ENCODE measurements at places on chromosomes 1 and 21.

- DNase-seq = no peak
These were observed 3.1 kb downstream of the CTBS start for GRCh38 chr1:84571150-84571535.

GRCh38 chr1:54277451-54278341 is 77.7 kb downstream of the MRPL37 start:
- no peak for DNase-seq

DNA sequence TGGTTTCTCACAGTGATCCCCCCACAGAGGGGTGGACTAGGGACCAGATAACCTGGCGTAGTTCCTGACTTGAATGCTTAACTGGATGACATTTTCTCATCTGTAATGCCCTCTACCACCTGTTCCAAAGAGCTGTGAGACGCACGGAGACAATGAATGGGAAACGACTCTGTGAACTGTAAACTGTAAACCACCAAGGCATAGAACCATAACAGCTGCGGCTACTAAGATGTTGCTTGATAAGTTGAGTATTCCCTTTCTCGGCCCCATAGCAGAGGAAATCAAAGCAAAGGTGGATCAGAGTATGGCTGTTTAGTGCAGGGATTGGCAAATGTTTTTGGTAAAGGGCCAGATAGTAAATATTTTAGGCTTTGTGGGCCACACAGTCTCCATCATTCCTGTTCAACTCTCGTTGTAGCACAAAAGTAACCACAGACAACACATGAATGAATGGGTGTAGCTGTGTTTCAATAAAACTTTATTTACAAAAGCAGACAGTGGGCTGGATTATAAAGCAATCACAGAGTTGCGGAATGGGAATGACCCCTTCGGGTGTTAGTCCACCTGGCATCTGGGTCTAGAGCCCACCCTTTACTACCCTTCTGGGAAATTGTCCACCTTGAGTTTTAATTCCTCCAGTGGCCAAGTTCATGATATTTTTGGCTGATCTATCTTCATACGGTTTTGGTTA is 315.2 kb downstream of the RPS6KC1 start:
- DNase-seq = no peak

DNA sequence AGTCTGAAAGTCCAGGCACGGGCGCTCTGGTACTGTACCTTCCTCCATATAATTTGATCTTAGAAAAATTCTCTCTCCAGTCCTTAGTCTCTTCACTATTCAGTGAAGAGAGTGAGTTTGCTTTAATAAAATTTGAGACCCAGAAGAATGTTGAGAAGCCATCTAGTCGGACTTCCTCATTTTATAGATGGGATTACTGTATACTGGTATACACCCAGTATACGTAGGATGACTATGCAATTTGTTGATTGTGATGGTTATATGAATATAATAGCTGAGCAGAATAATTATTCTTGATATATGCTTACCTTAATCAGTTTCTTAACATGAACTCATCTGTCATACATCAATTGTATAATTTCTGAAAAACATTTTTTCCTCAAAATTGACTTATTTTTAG is 328.0 kb upstream of the B3GALT2 start:
- DNase-seq = no peak

DNA sequence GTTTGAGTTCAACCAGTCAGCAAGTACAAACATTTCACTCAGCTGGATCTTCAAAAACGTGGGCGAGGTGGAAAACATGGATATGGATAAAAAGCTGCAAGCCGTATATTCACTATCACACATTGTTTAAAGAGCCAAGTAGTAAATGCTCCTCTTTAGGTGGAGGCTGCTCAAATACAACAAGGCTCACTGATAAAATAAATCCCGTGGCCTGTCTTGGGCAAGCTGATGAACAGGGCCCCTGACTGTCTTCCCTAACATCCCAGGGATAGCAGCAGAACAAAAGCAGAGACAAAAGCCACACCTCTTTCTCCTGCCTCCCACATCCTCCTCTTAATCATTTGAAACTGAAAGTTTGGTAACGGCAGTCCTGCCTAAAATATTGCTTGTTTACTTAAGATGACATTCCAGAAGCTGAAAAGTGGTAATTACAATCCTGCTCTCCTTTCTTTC is 357.7 kb downstream of the TTLL7 start:
- DNase-seq = no peak

DNA sequence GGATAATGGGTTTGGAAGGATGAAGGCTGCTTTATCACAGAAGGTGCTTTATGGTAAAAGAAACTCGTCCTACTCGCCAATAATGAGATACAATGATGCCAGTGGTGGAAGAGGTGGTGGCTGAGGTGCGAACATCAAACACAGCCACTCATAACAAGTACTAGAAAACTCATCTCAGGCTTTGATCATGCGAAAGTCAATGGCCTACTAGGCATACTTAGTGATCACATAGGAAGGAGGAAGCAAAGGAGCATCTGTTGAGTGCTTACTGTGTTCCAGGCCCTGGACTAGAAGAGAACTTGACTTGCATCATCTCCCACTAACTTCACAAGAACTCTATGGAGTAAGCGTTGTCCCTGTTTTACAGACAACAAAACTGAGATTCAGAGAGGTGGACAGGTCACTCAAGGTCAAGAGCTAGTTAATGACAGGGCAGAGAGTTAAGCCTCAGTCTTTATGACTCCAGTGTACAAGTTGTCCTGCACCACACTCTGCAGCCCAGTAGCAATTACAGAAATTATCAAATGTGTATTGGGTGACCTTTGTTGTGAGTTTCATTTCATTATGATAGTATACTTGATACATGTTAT is 33.6 kb downstream of the RUNX1 start:
- no peak for DNase-seq

GRCh38 chr1:86861424-86861823 is 52.5 kb downstream of the SELENOF start:
- DNase-seq = no peak

DNA sequence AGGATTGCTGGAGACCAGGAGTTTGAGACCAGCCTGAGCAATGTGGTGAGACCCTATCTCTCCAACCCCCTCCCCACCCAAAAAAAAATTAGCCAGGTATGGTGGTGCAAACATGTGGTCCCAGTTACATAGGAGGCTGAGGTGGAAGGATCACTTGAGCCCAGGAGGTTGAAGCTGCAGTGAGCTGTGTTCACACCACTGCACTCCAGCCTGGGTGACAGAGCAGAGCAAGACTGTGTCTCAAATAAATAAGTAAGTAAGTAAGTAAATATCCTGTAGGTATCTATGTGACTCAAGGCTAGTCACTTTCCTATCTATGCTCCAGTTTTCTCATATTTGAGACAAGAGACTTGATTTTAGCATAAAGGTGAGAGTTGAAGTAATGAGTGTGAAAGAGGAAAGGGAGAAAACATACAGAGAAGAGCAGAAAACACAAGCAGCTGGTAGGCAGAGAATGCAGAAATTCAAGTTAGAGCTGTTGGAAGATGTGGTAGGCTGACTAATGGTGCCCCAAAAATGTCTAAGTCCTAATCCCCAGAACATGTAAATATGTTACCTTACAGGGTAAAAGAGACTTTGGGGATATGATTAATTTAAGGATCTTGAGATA is 7.5 kb downstream of the PPP1R12B start:
- no peak for DNase-seq

- DNase-seq = no peak
These were observed 596.3 kb downstream of the LTN1 start for GRCh38 chr21:28396421-28396820.

DNA sequence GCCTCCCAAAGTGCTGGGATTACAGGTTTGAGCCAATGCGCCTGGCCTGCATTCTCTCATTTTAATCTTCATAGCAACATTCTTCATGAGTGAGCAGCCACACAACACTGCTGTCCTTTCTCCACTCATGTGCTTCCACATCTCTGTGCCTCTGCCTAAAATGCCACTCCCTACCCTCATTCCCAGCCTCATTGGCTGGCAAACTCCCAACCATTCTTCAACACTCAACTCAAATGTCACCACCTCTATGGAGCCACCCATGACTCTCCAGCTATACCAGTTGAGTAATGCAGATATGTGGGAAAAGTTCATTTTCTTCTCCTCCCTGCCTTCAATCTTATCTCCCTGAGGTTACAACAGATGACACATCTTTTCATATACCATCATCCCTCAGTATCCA is 53.9 kb upstream of the ZC3H12A start:
- no peak for DNase-seq

DNA sequence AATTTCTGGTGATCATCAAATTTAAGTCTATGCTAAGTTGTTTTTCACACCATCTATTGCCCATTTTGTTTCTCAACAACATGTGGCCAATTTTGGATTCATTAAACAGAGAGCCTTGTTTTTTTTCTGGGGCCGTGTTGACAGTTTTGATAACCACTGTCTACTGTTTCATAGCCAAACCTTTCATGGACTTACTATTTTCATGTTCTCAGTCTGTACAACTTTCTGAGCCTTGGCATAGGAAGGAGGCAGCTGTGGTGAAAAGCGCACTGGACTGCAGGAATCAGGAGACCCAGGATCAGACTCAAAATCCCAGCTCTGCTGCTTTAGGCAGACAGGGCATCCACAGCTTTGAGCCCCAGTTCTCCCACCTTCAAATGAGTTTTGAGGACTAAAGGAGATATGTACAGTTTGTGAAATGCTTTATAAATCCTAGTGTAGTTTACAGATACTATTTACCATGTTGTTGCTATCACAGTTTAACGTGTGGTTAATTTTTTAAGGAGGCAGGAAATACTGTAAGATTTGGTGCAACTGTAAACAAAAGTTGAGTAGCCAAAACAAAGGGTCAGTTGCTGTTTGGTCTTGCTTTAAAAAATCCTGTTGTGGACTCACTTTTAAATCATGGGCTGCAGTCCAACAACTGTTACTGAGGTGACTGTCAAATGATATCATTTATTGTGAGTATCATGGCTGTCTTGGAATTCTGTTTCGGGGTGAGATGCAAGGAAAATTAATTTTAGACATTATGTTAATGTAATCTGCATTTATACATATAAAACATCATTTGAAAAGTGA is 2.9 kb downstream of the MACO1 start:
- DNase-seq = no peak

- no peak for DNase-seq
These were observed 3.3 kb downstream of the CCSAP start for GRCh38 chr1:229339520-229339919.

- no peak for DNase-seq
These were observed 129.6 kb downstream of the LRRC40 start for GRCh38 chr1:70075761-70076160.

DNA sequence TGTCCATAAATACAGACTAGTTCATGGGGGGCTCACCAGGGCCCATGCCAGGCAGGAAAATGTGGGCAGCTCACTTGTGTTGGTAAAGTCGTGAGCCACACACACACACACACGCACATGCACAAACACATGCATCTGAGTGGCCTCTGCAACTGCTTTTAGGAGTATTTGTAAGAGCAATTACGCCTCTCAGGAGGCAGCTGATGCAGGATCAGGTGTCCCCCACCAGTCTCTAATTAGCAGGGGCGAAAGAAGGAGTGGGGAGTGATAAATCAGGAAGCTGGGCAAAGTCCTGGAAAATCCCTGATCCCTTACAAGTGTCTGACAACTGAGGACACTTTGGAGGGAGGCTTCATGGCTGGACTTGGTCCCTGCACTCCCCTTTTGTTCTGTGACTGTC is 5.7 kb upstream of the IVL start:
- no peak for DNase-seq

DNA sequence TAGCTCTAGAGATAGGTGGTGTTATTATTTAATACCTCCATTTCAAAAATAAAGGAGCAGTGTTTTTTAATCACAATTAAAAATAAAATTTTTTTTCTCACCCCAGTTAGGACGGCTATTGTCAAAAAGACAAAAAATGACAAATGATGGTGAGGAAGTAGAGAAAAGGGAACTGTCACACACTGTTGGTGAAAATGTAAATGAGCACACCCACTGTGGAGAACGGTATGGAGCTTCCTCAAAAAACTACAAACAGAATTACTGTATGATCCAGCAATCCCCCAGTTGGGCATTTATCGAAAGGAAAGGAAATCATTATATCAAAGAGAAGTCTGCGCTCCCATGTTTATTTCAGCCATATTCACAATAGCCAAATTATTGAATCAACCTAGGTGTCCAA is 148.7 kb upstream of the NR5A2 start:
- DNase-seq = no peak

DNA sequence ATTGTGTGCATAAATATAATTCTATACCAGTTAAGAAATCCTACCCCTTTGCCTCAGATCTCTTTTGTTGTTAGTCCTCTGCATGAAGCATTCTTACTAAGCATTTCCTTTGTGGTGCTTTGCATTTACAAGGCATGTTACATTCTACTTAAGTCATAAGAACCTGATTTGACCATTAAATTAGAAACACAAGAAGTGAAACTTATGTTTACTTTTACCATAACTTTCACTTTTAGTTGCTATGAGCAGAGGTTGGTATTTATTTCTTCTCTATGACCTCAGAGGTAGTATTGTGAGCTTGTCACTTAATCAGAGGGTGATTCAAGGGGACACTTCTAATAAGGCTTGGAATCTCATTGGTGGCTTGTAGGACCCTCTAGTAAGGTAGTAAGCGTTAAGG is 9.0 kb downstream of the FAM20B start:
- DNase-seq = no peak

DNA sequence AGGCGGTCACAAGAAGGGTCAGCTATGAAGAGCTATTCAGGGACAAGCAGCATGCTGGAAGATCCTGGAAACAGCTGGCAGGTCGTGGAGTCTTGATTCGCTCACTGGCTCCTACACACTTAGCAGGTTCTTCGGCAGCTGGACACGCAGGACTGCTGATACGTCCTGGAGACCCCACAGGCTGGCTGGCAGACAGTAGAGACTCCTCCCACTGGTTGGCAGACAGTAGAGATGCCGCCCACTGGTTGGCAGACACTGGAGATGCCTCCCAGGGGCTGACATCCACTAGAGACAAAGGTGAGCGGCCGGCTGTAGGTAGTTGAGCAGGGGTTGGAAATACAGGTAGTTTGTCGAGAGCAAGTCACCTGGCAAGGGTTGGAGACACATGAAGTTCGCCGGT is 466 bp downstream of the KRTAP11-1 start:
- no peak for DNase-seq

DNA sequence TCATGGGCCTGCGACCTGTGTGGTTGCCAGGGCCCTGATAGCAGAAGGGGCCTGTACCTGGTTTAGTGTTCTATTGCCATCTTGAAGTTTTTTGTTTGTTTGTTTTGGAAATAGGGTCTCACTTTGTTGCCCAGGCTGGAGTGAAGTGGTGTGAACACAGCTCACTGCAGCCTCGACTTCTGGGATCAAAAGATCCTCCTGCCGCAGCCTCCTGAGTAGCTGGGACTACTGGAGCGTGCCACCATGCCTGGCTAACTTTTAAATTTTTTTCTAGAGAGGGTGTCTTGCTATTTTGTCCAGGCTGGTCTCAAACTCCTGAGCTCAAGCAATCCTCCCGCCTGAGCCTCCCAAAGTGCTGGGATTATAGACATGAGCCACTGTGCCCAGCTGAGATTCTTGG is 72.9 kb downstream of the UBE2T start:
- no peak for DNase-seq

GRCh38 chr21:14712121-14712715 is 166.1 kb upstream of the SAMSN1 start:
- no peak for DNase-seq

- no peak for DNase-seq
These were observed 715.3 kb upstream of the CXADR start for GRCh38 chr21:16797540-16797939.

Data from activated T-helper 1 cell treated with anti-CD3 and anti-CD28 coated beads, Interleukin-2, amount 50 U/mL, for 16 hours (primary cell).